AG20443 (cell line): ENCODE measurements at places on chromosomes 3 and 15.

- DNase-seq, result peak; percentile 68
Measured at GRCh38 chr15:44489464-44489863, 47.5 kb upstream of the EIF3J start.

DNA sequence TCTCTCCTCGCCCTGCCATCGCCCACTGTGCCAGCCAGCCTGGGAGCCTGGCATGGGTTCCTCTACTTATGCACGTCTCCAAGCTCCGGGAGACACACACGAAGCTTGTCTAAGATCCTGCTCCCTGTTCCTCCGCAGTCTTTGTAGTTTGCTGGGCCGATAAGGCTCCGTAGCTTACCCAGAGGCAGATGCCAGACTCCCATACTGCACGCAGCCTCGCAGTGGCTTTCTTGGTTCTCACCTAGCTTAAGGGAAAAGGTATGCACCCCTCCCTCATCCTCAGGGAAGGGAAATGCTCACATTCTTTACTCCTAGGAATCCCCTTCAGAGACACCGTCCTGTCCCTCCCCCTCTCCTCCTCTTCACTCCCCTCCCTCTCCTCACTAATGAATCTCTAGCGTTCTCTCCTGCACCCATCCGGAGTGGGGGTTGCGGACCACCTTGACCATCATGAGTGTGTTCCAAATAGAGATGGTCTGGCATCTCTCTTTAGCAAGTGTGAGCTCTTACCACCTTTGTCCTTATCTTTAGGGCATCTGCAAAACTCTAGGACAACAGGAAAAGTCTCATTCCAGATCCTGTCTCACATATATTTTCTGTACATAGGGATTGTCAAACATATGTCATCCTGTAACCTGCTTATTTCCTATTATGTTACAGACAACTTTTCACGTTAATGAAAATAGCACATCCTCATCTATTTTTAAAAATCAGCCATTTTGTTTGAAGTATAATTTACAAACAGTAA lies 56.5 kb downstream of the TMEM266 start:
- no peak for DNase-seq

- peak; percentile 90 for DNase-seq
Measured at GRCh38 chr15:91515188-91515754, 338.2 kb upstream of the SLCO3A1 start.

DNA sequence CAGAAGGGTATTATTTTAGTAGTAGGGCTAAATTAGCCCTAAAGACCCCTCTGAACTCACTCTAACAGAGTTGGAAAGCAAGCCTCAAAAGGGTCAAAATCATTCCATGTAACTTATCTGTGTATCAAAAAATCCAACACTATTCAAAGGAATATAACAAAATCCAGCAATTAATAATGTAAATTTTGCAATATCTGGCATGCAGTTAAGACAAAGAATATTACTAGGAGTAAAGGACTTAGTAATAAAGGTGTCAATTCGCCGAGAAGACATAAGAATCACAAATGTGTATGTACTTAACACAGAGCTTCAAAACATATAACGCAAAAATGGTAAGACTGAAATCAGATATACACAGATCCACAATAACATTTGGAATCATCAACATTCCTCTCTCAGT lies 71.2 kb upstream of the PFN2 start:
- no peak for DNase-seq

DNA sequence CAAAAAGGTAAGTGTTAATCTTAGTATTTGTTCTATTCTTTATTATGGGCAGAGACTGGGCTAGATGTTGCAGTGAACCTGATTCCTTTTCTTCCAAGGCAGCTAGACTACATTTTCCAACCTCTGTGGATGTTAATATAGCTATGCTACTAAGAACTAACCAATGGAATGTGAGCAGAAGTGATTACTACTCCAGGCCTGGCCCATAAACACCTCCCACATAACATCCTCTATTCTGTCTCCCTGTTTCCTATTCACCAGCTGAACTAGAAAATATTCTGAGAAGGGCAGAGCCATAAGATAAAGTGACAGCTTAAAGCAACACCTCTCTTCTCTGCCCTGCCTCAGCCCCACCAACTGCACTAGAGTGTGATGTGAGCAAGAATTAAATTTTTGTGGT lies 29.4 kb downstream of the CD200R1L start:
- DNase-seq, result no peak
